ENCODE measurements at places on chromosomes 3 and 15.

DNA sequence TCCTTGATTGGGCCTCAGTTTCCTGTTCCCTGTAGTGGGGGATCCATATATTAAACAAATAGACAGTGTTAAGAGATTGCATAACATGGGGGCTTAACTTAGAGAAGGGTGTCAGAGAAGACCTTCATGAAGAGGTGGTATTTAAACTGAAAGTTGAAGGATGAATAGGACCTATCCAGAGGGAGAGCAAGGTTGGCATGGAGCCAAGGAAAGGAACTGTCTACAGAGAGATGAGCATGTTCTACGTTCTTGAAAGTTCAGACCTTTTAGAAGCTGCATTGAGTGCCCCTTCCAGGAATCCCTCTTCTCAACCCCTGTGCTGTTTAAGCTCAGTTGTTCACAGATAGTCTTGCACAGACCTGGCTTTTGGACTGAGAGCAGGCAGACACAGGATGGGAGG is 2.4 kb downstream of the HTD2 start:
- no peak for DNase-seq

GRCh38 chr3:47581422-47581821 is 2.8 kb upstream of the CSPG5 start:
- no peak for DNase-seq

- DNase-seq = no peak
Observed at GRCh38 chr15:37040072-37040742, 60.1 kb downstream of the MEIS2 start.

DNA sequence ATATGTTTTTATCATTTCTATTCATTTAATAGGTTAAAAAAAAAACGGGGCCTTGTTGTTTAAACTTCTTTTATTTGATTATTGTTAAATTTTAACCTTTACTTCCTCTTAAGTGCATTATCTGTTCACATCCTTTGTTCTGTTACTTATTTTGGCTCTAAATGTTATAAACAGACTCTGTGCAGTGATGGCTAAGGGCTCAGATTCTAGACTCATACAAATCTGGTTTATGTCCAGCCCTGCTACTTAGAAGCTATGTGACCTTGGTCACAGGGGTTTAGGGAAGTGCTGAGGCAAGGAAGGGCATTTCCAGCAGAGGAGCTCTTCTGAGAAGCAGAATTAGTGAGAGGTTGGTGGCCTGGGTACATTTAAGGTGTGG is 55.3 kb upstream of the VILL start:
- no peak for DNase-seq

- DNase-seq = no peak
Observed at GRCh38 chr3:37103103-37103808, 71.1 kb downstream of the LRRFIP2 start.

- DNase-seq = no peak
Observed at GRCh38 chr15:73845507-73845906, 27.9 kb upstream of the TBC1D21 start.

DNA sequence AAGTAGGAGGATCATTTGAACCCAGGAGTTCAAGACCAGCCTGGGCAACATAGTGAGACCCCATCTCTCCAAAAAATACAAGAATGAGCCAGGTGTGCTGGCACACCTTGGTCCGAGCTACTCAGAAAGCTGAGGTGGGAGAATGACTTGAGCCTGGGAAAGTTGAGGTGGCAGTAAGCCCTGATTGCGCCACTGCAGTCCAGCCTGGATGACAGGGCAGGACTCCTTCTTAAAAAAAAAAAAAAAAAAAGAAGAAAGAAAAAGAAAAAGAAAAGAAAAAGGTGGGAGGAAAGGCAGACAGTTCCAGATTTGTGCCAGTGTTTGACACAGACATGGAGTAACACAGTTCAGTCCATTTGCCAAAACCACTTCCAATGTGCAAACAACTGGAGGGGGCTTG is 75.7 kb downstream of the ATP10A start:
- no peak for DNase-seq

GRCh38 chr3:55818485-55818884 is 331.4 kb upstream of the WNT5A start:
- DNase-seq = no peak

- no peak for DNase-seq
Observed at GRCh38 chr3:187401856-187402255, 33.7 kb downstream of the RTP4 start.

DNA sequence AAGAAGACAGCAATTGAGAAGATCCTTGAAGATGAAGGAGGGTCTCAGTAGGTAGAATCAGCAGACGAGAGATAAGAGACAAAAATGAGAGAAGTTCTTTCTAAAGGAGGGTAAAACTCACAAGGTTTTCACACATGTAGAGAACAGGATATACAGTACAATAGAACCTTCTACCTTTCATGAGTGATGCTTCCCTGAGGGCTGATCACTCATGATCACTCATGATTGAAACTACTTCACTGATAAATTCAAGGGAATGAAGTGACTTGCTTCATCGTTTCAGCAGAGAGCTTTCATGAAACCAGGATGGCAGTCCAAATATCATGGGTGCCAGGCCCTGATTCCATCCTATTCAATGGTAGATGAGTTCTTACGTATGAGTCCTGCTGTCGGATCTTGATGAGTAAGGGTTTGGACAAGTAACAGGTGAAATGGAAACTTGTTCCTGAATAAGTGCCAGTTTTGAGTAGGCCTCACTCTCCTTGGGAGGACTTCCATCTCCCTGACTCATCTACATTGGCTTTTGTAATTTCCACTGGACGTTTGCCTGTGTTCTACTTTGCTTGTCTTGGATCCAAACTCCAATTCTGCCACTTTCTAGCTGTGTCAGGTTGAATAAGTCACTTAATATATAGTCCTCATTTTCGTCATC is 9.6 kb upstream of the CLDN16 start:
- no peak for DNase-seq

DNA sequence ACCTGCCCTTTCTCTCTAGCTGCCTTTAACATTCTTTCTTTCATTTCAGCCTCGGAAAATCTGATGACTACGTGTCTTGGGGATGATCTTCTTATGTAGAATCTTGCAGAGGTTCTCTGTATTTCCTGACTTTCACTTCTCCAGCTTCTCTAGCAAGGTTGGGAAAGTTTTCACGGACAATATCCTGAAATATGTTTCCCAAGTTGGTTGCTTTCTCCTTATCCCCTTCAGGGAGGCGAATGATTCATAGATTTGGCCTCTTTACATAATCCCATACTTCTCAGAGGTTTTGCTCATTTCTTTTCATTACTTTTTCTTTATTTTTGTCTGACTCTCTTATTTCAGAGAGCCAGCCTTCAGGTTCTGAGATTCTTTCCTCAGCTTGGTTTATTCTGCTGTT is 62.1 kb upstream of the CCDC54 start:
- DNase-seq = no peak

GRCh38 chr3:55965776-55966175 is 478.7 kb upstream of the WNT5A start:
- DNase-seq = no peak

GRCh38 chr3:178526291-178526690 is 9.9 kb upstream of the KCNMB2 start:
- no peak for DNase-seq

DNA sequence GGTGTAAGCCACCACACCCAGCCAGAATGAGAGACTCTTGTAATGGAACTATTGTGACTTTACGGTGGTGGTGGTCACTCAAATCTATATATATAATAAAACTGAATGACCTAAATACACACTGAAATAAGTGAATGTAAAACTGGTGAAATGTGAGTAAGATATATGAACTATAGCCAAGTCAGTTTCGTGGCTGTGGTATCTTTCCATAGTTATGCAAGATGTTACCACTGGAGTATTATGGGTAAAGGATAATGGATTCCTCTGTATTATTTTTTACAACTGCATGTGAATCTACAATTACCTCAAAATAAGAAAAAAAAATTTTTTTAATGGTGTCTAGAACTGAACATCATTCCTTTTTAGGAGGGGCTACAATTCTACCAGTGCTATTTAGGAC is 21.9 kb downstream of the PIK3CB start:
- no peak for DNase-seq

GRCh38 chr3:117856354-117856753 is 1146.8 kb downstream of the TUSC7 start:
- no peak for DNase-seq

GRCh38 chr3:181723625-181724191 is 12.0 kb downstream of the SOX2 start:
- DNase-seq = no peak
